ENCODE measurements at places on chromosomes 7 and 10. TPM values are rescaled to one million over a fixed set of nuclear protein-coding genes. Genes with fewer than 3 reads are reported as not detected.

The SLC16A12 gene
- not detected for total RNA-seq

The ADCY1 gene
- not detected for total RNA-seq

DNA sequence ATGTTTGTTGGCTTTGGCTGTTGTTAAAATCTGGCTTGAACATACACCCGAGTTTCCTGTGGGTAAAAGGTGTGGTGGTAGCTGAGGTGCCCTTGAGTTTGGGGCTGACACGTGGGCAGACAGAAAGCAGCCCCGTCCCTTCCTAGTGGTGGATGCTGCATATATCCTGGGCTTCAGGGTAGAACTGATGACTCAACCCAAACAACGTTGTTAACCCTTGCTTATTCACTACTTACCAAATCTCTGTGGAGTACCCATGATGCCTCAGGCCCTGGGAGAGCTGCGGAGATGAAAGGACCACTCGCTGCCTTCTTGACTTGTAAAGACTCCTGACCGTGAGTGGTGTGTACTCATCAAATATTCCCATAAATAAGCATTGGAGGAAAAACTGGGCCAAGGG lies 245.1 kb downstream of the RAB11FIP2 start:
- DNase-seq, result no peak

DNA sequence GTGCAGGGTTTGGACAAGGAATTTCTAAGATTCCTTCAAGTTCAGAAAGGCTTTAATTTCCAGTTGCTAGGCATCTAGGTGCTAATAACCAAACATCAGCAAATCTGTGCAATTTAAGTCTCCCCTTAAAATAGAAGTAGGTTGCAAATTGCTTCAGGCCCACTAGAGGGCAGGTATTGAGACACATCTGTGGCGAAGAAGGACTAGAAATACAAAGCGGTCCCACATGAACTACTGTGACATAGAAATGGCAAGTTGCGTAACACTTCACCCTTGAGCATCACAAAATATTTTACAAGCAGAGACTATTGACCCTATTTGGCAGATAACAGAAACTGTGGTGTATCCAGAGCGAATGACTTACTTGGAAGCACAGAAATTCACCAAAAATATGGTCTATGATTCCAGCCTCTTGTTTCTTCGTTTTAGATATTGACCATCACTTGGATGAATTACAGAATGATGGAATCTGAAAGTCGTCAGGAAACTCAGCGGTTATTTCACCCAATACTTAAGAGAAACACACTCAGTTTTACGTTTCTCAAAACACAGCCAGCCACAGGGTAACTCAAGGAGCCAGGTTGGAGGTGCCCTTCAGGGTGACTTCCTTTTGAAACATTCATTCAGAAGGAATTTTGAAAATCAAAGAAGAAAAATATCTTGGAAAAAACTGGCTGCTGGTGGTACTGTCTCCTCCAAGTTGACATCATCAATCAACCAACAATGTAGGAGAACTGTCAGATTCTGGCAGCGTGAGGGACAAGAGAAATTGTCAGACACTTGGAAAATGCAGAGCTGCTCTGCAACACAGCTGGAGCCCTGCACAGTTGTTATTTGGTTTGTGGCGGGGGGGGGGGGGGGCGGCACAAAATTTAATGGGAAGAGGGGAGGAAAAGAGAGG lies 256.3 kb upstream of the MINDY3 start:
- peak; percentile 17 for DNase-seq

The TMEM225B gene
- 1.1 TPM for total RNA-seq

The SP8 gene
- not detected for total RNA-seq

DNA sequence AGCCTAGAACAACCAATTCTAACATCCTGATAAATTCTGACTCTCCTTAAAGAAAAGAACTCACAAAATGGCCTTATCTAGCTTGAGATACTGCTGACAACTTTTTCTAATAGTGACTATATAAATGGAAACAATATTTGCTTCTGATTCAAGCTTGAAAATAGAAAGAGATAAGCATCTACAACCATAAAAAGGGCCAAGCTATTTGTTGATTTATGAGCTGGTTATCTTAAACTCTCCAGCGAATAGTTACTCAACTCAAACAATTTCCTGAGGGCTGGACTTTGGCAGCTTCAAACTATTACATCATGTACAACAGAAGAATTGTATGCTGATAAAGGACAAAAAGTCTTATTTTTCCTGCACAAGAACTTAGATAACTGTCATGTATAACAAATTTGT lies 4.6 kb downstream of the USP54 start:
- DNase-seq, result no peak

- DNase-seq, result no peak
These were observed 97.6 kb upstream of the ZNF438 start for GRCh38 chr10:31129271-31129670.

- peak; percentile 56 for DNase-seq
These were observed 7.8 kb downstream of the CHST3 start for GRCh38 chr10:71971769-71972555.

GRCh38 chr7:116138202-116138801 lies 72.0 kb upstream of the TES start:
- peak; percentile 78 for DNase-seq

DNA sequence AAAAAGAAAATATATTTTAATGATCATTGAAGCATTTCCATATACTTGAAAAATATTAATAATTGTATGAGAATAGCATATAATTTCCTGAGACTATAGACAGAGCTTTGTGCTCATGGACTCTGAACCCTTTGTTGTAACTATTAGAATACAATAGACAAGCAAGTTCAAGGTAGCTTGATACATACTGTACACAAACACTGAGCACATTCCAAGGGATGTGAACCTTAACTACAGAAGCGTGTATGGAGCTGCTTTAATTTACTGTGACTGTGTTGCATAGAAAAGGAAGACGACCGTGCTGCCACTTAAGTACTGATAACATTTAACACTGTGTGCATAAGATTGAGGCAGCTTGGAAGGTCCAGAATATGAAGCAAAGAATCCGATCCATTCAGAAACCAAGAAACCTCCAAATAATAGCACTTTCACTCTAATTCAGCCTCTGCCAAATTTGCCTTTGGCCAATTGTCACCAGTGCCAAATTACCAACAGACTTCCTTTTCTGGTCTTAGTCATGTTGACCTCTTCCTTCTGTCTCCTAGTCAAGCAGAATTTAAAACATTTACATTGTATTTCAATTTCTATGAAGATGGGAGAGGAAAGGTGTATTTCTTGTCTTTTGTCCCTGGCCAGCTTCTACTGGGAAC lies 566.1 kb upstream of the GALNT17 start:
- DNase-seq, result no peak

The CHRM2 gene
- not detected for total RNA-seq

DNA sequence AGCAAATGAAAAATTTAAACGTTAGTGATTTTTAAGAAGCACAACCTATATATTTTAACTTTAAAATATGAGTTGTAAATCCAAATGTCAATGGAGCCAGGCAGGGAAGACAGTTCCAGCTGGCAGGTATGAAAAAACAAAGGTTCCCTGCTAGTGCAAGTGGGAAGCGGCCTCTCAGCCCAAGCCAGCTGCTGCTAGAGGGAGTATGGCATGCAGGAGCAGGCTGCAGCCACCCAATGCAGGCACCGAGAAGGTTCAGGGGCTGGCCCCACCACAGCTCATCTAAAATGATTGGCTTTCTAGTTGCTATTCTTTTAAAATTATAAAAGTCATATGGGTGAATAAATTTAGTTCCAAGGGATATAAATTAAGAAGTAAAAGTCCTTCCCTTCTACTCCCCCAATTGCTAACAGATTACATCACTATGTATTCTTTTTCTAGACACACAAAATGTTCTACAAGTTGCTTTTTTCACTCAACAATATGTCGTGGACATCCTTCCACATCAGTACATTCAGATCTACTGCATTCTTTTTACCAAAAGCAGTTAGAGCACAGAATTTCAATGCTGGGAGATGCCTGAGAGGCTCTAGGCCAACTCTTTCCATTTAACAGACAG lies 69.3 kb downstream of the SGMS1 start:
- DNase-seq, result no peak

The MKI67 gene
- total RNA-seq, result 13.5 TPM
